ENCODE measurements at places on chromosomes 5 and 9.

GRCh38 chr9:70600506-70600905 is 186.0 kb upstream of the KLF9 start:
- no peak for DNase-seq

DNA sequence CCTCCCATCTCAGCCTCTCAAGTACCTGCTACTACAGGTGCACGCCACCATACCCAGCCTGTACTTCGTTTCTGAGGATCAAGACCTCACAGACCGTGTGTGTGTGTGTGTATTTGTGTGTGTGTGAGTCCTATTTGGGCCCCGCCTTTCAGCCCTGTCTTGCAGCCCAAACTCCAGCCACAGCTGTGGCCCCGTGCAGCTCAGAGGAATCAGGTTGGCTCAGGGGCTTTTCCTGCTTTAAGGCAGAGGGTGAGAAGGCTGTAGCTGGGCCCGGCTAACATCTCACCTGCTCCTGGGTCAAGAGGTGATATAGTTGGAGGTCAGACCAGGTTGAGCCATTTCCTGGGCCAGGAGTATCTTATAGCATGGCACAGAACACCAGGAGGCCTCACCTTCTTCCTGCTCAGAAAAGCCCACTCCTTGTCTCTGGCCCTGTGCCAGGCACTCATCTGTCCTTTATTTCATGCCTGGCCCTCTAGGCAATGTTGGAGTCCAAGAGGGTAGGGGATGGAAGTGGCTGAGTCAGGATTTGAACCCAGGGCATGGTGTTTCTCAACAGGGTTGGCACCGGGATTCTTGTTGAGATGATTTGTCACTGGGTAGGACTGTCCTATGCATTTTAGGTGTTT is 1.6 kb upstream of the PHYKPL start:
- DNase-seq: no peak

DNA sequence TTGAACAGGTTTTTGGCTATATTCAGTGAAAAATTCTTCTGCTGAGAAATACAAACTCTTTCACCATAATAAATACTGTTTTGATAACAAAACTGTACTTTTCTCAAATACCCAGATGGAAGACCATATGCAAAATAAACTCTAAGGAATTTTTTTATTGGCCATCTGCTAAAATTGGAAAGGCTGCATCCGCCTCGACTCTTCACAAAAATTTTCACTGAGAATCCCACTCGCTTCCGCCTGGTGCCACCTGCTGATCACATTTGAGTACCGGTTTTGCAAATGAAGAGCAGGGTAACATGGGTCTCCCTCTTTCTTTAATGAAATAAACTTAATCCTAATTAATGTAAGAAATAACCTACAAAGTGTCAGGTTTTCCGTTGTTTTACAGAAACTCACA is 76.4 kb downstream of the TTLL11 start:
- no peak for DNase-seq

DNA sequence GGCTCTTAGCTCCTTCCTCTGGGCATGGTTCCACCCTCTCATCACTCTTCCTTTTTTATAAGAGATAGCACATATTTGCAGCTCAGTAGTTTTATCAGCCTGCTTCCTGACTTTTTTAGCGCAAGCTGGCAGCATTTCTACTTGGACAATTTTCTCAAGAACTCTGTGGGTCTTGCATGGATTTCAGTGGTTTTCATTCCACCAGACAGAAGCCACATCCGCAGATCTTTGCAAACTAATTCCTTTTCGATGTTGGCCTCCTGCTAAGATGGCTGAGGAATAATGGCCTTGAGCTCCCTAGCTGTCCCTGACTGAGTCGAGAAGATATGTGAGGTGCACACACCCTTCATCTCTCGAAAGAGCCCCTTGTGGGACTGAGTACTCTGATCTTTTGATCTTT is 49.5 kb downstream of the GALNT12 start:
- DNase-seq: no peak

DNA sequence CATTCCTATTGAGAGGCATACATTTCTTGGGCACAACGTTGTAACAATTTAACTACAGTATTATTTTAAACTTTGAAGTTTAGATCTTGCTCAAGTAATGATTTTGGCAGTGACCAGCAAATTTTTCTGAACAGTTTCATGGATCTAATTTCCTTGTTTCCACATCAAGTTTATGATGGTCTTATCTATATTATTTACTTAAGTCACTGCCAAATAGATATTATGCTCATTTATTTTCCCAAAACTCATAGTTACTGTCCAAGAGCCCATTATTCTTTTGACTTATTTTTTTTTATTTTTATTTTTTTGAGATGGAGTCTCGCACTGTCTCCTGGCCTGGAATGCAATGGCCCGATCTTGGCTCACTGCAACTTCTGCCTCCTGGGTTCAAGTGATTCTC is 86.5 kb upstream of the TLE4 start:
- DNase-seq: no peak

GRCh38 chr9:5531101-5531882 is 21.0 kb downstream of the PDCD1LG2 start:
- DNase-seq: no peak

- DNase-seq: no peak
Observed at GRCh38 chr9:18756712-18757125, 276.3 kb downstream of the SAXO1 start.

DNA sequence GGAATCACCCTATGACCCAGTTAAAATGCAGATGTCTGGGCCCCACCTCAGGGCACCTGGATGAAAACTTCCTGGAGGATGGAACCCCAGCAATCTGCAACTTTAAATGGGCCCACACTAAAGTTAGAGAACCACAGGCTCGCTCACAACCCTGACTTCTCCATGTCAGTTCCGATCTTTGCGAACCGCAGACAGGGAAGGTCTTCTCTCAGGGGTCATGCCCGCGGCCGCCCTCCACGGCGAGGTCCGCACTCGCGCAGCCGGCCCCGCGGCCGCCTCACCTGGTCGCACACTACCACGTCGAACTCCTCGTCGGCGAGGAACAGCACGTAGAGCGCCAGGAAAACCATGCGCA is 499 bp downstream of the ALG2 start:
- DNase-seq: no peak

GRCh38 chr5:155064580-155064979 is 51.0 kb downstream of the KIF4B start:
- no peak for DNase-seq

- DNase-seq: no peak
Observed at GRCh38 chr5:79077680-79078365, 8.3 kb downstream of the BHMT2 start.

DNA sequence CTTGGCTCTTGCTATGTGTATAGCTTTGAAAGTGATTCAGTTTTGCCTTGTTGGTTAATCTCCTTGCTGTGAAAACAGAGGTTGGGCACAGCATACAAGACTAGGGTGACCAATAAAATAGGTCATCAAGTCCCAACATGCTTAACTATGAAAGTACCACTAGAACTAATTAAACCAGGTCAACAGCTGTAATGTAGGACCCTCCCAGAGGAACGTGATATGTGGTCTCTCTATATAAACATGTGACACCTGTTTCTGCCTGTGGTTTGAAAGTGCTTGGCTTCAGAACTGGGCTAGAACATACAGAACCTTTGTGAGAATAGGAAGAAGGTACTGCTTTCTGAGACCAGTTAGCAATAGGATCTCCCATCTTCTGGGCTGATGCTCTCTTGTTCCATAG is 297.1 kb downstream of the FBXL7 start:
- no peak for DNase-seq

- DNase-seq: no peak
Observed at GRCh38 chr5:159198063-159199036, 11.0 kb downstream of the RNF145 start.

DNA sequence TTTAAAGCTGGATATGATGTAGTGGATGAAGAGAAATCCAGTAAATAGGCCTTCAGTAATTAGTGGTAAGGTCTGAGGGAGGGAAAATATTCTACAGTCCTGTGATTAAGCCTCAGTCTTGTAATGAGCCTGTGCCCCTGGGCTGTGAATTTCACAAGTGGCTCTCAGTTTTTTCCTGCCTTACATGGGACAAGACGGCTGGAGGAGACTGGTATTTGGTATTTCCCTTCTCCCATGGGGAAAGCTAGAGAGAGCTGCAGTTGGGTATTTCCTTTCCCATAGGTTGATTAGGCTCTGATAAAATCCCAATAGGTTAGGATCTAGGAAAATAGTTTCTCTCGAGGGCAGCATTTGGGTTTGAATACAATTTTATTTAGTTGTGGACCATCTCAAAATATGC is 62.2 kb upstream of the GNA14 start:
- no peak for DNase-seq

- DNase-seq: peak; percentile 92
Observed at GRCh38 chr9:96417051-96417586, 1.1 kb downstream of the ZNF367 start.

DNA sequence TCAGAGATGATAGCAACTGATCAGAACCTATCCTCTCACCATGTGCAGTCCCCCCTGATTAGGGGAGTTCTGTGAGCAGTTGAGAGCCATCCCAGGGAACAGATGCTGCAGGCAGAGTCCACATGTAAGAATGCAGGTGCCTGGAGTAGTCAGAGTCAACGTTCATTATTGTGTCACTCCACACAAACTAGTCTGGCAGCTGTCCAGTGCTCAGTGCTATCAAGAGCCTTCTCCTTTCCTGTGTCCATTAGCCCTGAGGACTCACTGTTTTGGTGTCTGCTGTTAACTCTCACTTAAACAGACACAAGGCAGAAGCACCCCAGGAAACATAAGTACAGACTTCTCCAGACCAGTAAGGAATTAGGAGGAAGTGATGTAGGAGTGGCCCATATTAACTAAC is 2.5 kb downstream of the SH3TC2 start:
- DNase-seq: no peak

DNA sequence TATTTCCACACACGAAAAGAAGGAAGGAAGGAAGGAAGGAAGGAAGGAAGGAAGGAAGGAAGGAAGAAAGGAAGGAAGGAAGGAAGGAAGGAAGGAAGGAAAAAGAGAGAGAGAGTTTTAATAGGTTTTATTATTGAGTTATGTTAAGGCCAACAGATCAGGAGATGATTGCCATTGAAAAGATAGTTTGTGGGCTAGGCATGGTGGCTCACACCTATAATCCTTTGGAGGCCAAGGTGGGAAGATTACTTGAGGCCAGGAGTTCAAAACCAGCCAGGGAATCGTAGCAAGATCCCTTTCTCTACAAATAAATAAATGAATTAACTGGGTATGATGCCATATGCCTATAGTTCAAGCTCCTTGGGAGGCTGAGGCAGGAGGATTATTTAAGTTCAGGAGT is 877.2 kb downstream of the TLE4 start:
- no peak for DNase-seq

- no peak for DNase-seq
Observed at GRCh38 chr5:158563760-158564390, 535.8 kb downstream of the EBF1 start.

DNA sequence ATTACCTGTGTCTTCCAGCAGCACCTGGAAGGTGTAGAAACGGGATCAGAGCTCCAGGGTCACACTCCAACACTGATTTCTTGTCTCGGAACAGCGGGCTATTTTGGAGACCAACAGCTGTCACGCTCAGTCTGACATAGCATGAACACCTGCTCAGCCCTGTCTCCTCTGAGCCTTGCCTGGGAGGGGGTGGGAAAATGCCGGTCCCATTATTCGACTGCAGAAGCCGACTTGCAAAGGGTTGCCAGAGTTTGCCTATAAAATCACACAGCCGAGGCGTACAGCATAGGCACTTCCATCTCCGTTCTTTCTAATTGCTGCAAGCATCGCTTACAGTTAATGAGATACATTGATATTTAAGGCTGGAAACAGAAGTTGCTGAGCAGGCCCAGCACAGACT is 300.8 kb upstream of the MSX2 start:
- no peak for DNase-seq

DNA sequence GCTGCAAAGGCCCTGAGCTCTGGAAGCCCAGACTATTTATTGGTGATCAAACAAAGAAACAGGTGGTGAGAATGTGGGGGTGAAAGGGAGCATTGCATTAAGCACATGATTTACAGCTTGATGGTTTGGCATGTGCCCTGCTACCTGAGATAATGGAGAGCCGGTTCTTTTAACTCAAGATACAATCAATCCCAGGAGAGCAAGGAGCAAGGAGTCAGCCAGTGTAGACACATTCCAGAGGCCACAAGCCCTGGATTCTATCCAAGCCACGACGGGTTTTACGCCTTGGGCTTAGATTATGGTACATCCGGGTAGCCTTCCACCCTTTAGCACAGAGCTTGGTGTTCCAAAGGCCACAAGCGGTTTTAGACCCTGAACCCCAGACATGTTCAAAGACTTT is 292.2 kb downstream of the CYLC2 start:
- no peak for DNase-seq

GRCh38 chr5:68685863-68686262 is 408.0 kb upstream of the SLC30A5 start:
- DNase-seq: no peak

DNA sequence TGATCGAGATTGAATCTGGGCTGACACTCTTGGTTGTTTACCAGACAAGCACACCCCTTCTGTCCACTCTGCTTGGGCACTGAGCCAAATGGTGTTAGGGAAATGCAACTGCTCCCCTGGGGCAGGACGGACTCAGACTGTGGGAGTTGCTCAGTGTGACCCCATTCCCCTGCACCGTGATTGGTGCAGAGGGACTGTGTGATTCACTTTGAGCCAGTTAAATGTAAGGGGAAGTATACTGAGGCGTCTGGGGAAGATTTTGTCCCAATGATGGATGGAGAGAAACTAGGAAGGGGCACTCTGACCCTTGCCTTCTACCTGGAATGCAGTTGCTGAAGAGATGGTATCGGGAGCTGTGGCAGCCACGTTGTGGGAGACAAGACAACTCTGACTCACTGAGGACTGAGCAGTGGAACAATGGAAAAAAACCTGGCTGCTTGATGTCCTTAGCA is 196.0 kb upstream of the ANKRD55 start:
- no peak for DNase-seq

- DNase-seq: no peak
Observed at GRCh38 chr5:40485021-40485998, 194.4 kb upstream of the PTGER4 start.

GRCh38 chr5:57825031-57825686 is 342.5 kb upstream of the ACTBL2 start:
- DNase-seq: no peak

- peak; percentile 72 for DNase-seq
Observed at GRCh38 chr9:131277910-131278701, 1.8 kb upstream of the FAM78A start.

DNA sequence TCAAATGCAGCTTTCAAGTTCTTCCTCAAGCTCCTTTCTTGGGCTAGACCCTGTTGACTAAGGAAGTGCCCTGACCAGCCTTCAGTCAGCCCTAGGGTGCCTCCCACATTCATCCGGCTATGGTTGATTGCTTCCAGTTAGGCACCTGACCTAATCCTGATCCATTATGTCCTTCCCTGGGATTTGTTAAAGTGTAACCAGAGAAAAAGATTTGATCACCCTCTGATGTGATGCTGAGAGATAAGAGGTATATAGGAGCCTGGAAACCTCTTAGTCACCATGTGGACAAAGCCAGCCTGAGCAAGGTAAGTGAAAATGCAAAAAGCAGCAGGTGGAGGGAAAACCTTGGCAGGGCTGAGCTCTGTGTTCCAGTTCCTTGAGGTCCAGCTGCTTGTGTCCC is 178.8 kb upstream of the ERCC6L2 start:
- no peak for DNase-seq

DNA sequence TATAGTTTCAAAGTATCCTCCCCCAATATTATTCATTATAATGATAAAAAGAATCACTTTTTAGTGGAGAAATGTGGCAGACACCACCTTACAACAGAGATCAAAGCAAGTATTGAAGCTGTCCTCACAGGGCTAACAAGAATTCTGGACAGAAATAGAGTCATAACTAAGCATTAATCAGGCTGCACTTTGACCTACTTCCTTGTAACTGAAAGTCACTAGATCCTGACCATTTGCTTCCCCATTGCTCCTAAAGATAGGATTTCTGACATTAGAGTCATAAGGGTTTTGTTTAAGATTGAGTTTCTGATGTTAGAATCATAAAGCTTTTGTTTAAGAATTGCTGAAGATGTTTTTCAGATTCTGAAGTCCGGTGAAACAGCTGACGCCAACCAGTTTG is 159.7 kb downstream of the ATP10B start:
- no peak for DNase-seq

Data from activated CD4-positive, alpha-beta T cell treated with anti-CD3 and anti-CD28 coated beads, Interleukin-2, amount 50 U/mL, for 48 hours (primary cell).